ENCODE measurements at places on chromosomes 6 and 20.

DNA sequence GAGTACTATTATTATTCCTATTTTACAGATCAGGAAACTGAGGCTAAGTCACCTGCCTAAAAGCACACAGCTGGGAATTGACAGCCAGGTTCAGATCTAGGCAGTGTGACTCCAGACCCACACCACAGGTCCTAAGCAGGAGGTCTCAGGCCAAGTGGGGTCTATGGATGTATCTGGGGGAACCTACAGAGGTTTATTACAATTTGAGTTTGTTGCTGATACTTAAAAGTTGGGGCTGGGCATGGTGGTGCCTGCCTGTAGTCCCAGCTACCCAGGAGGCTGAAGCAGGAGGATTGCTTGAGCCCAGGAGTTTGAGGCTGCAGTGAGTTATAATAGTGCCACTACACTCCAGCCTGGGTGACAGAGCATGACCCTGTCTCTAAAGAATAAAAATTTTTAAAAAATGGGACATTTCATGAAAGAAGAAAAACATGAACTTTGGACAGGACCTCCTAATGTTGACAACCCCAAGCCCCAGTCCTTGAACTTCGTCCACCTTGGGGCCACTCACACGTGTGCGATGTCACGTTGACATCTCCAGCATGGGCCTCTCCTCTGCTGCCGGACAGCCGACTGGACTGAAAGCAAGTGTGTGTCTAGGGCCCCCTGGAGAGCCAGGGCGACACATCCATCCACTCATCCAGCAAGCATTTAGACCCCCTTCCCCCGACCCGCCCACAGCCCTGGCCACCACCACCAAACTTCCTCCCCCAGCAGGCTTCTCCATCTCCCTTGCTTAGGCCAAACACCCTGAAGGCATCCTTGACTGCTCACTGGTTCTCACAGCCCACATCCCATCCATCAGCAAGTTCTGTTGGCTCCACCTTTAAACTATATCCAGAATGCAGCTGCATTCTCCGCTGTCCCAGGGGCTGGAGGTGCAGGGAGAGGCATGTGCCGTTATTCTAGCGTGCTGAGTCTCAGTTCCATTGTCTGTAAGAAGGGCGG lies 40.0 kb downstream of the NOL4L start:
- DNase-seq, result no peak

GRCh38 chr6:151387175-151387970 lies 4.0 kb downstream of the ZBTB2 start:
- DNase-seq, result no peak

DNA sequence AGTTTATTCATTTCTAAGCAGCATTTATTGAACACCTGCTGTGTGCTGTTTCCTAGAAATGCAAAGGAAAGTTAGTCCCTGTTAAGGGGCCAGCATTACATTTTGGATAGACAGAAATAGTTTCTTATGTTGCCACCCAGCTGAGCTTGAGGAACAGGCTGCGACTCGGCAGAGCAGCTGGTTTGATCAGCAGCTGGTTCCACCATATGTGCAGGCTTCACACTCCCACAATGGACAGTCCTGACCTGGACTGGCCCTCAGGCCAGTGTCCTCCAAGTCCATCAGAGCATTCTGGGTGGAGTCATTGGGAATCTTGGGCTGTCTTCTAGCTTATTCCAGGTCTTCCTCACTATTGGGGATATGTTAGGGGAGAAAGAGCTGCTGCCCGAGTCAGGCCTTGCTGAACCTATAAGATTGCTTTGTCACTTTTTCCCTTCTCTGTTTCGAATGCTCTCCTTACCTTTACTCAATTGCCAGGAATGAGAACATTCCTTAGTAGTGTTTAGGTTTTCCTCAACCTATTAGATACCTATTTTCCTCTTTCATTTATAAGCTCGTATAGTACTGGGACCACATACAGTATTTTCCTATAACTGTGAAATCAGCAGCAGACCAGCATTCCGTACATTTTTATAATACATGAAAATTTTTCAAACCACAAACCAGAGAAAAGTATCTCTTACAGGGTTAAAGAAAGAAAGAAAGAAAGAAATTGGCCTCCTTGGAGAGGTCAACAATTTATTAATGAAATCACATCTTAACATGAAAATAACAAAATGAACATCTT lies 203.0 kb downstream of the FARS2 start:
- no peak for DNase-seq

DNA sequence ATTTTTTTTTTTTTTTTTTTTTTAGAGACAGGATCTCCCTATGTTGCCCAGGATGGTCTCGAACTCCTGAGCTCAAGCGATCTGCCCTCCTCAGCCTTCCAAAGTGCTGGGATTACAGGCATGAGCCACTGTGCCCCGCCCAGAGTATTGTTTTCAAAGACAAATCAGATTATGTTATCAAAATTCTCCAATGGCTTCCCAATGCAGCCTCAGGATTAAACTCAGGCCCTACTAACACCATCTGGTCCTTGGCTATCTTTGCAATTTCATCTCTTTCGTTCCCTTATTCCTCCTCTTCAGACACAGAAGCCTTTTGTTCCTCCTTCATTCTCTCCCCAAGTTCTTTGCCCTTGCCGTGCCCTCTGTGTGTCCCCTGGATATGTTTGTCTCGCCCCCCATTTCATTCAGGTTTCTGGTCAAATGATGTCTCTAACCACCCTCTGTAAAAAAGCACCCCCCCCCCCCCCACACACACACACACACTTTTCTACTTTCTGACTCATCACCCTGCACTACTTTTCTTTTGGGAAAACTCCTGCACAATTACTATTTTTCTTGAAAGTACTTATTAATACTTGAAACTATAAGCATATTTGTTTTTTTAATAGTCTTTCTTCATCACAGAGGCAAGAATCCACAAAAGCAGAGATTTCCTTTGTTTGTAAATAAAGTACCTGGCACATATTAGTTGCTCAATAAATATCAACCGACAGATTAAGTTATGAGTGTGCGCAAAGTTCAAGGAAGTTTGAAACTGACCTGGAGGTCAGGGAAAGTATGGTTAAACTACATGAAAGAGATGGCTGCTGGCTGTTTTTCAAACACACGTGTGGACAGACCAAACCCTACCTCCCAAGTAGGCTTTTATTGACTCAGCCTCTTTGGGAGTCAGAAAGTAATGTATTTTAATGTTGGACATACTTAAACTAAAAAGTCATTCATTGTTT lies 16.7 kb downstream of the BTN1A1 start:
- no peak for DNase-seq

DNA sequence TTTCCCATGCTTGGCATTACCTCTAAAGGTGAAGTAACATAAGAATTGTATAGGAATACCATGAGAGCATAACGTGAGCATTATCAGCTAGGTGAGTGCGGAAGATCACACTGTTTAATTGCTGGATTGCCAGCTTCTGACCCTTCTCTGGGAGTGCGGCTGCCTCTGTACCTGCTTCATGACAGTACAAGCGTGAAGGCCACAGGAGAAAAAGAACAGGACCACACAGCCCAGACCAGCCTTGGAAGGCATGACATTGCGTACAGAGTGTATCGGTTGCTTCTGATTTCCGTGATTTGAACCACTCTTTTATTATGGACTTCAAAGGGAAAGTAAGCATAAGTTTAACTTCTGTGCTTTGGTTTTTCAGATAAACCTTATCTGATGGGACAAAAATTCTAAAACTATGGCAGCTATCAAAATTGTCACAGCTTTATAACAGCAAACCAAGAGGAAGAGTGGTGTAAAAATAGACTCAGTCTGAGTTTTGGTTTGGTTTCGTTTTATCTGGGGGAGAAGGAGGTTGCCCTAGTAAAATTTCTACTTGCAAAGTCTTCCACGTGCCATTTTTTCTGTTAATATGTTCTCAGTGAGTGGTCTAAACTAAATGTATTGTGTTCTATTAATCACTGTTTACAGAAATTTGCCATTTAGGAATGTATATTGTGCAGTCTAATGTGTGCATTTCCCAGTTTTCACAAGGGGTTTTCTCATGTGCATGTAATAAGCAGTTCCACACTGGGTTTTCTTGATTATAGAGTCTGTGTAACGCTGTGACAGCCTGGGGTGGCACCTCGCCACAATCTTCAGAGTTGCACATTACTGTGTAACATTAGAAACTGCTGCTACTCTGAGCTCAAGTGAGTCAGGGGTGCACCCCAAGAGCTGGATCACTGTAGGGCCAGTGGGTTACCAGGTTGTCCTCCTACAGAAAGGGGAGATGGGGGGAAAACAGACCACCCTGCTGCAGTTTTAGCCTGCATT lies 97.3 kb downstream of the RPP40 start:
- DNase-seq, result no peak

DNA sequence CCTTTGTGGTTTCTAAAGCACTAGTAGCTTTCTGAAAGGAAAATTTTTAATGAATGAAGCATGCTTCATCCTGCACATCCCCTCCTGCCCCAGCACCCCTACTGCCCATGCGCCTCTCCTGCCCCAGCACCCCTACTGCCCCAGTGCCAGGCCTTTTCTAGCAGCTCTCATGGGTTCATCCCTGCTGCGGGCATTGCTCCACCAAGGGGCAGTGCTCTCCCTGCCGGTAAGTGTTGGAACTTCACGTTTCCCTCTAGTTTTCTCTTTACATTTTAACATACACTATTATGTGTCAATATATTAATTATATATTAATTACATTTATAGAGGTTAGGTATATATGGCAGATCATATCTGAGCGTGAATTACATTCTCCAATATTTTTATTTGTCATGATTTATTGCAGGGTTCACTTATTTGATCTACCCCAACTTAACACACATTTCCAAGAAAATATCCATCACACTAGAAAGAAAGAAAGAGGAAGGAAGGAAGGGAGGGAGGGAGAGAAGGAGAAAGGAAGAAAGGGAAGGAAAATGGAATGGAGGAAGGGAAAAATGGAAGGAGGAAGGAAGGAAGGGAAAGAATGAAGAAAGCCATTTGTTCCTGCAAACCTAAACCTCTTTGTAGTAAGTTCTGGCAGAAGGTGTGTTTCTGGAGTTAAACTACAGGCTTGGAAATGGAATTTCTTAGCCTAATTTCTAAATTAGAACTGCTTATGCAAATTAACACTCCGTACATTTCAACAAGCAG lies 46.8 kb downstream of the CEP43 start:
- no peak for DNase-seq

GRCh38 chr6:6825193-6825784 lies 236.8 kb downstream of the LY86 start:
- DNase-seq, result no peak

- DNase-seq, result no peak
These were observed 7.4 kb upstream of the CD24 start for GRCh38 chr6:106981926-106982325.

DNA sequence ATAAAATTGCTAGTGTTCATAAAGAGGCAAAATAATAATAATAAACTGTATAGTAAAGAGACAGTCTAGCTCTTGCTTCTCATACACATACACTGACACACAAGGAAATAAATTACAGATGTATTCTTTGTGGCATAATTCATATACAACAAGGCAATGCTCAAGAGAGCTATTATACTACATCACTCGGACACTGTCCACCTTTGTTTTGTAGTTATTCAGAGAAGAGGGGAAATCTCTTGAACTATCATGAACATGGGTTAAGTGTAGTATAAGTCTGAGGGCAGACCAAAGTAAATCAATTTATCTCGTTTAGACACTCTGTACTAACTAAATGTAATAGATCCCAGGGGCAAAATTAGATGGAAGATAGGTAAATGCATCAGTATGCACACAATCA lies 72.7 kb upstream of the PHIP start:
- no peak for DNase-seq

DNA sequence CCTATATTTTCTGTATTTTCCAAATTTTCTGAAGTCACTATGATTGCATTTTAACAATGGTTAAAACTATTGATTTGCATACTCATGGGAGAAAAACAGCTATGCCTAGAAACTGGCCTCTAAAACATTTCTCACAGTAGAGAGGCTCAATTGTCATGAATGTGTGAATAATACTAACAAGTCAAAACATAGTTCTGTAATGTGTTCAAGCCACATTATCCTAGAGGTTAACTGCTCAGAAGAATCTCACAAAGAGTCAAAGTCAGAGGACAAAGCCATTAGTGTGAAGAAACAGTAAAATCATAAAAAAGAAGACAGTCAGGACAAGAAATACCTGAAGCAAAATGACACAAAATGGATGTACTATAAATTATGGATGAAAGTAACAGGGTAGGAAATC lies 12.5 kb upstream of the ALDH8A1 start:
- no peak for DNase-seq

DNA sequence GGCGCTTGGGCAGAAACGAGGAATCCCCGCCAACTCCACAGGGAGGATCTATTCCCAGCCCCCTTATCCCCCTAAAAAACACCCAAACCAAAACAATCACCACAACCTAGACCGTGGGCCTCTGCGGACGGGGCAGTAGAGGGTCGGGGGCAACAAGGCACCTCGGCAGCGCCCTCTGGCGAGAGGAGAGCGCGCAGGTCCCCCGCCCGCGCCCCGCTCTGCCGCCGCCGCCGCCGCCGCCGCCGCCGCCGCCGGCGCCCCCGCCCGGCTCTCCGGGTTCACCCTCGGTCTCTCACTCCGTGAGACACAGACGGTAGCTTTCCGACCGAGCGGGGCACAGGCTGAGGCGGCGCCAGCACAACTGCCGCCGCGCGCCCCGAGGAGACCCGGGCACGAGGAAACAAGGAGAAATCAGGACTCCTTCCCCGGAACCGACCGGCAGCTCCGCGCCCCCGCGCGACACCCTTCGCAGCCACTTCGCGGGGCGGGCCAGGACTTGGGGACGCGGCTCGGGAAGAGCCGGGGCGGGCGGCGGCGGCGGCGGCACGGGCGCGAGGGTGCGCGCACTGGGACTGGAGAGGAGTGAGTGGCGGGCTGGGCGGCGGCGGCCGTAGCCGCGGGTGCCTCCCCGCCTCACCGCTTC lies at the start of gene SLC35F1:
Gene SLC35F1 (plus strand): TSS at position 307 of the 643 bp plus-strand sequence.
- DNase-seq, result peak; percentile 35

DNA sequence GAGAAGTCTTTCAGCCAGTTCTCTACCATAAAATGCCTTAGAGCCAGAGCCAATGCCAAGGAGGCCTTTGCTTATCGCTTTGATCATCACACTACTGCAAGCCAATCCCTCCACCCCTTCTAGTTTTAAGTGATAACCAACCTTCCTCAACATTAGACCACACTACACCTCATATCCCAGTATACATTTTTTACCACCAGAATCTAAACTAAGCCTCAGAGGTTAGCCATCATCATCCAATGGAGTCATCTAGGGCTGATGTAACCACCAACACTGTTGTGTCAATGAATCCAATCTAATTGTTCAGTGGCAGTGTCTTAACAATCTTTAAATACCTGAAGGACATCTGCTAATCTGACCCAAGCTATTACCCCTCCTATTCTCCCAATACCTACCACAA lies 6.4 kb downstream of the ZUP1 start:
- DNase-seq, result no peak

Measured in activated naive CD4-positive, alpha-beta T cell treated with anti-CD3 and anti-CD28 coated beads, Interleukin-2, amount 50 U/mL, for 16 hours (primary cell).